ENCODE measurements at places on chromosomes 4 and X. TPM values are rescaled to one million over a fixed set of nuclear protein-coding genes. Genes with fewer than 3 reads are reported as not detected.

DNA sequence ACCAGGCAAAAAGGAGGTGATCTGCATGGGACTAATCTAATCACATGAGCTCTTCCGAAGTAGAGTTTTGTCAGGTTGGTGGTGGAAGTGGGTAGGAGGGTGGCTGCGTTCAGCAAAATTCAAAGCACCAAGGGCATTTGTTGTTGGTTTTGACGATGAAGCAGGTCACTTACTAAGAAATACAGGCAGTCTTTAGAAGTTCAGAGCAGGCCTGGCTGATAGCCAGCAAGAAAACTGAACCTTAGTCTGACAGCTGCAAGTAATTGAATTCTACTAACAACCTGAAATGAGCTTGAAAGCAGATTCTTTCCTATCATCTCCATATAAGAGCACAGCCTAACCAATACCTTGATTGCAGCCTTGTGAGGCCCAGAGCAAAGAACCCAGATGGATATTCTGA lies 505.8 kb downstream of the KLHL13 start:
- no peak for DNase-seq

- no peak for DNase-seq
These were observed 14.5 kb downstream of the SOD3 start for GRCh38 chr4:24809815-24810405.

GRCh38 chrX:151713849-151714248 lies 2.0 kb upstream of the FATE1 start:
- peak; percentile 45 for DNase-seq

Gene DKK2
- total RNA-seq, result not detected

Gene CACNA1F
- not detected for total RNA-seq

- DNase-seq, result no peak
These were observed 539.2 kb downstream of the GALNTL6 start for GRCh38 chr4:172352356-172352755.

Gene BST1
- 3.7 TPM for total RNA-seq

GRCh38 chr4:129080129-129080528 lies 13.2 kb downstream of the SCLT1 start:
- DNase-seq, result no peak

- DNase-seq, result no peak
These were observed 5.5 kb downstream of the ARHGAP36 start for GRCh38 chrX:131063613-131064012.

DNA sequence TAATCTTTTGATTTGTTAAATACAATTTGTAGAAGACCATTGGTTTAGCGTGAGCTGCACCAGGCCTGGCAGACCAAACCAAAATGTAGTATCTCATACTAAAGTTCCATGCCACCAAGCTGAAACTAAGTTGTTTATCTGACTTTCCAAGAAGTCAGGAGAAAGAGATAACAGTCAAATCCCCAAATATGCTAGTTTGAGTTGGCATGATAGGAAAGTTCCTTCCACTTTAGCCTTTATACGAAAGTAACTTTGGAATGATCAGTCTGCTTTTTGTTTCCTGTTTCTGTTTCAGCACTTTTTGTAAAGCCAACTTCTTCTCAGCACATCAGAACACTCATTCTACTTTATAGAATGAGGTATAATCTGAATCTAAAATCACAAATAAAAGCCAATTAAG lies 449.2 kb downstream of the GRXCR1 start:
- DNase-seq, result no peak

- no peak for DNase-seq
These were observed 137.9 kb upstream of the FAM241A start for GRCh38 chr4:112007391-112007790.

GRCh38 chr4:18127030-18127429 lies 105.5 kb upstream of the LCORL start:
- DNase-seq, result no peak

DNA sequence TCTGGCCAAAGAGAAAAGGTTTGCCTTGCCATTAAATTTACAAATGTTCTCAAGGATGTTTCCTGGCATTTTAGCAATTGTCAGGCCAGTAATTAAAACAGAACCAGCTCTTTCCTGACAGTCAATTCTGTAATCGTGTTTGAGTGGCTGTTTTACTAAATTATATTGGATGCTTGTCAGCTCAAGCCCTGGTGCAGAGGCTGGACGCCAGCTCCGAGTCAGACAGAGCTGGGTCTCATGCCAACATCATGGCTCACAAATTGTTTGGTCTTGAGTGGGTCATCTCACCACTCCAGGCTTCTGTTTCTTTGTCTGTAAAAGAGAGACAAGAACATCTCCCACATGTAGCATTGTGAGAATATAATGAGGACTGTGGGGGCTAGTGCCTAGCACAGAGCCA lies 190.3 kb upstream of the PSAPL1 start:
- DNase-seq, result no peak

- DNase-seq, result no peak
These were observed 63.2 kb downstream of the SH3RF1 start for GRCh38 chr4:169207436-169208089.

Gene MAGEC3
- not detected for total RNA-seq

DNA sequence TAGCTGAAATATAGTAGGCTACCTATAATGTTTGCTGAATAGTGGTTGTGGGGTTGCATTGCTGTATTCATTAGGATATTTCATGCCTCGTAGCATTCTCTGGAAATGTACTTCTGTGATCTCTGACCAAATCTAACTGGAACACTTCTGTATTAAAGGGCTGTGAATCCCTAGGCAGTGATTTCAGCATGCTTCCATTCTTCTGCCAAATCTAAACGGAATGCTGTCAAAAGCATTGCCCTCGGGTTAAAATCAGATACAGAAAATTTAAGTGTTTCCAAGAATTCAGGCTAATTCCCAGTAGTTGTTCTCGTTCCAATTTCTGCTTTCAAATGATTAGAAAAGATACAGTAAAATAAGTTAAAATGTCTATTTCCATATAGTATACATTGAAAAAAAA lies 1847.5 kb upstream of the IGFBP7 start:
- DNase-seq, result no peak

Gene UBE2D3
- 137 TPM for total RNA-seq

GRCh38 chr4:125527681-125528080 lies 212.9 kb downstream of the FAT4 start:
- no peak for DNase-seq

Gene UTP14A
- total RNA-seq, result 5.1 TPM

Gene GABRB1
- total RNA-seq, result not detected

DNA sequence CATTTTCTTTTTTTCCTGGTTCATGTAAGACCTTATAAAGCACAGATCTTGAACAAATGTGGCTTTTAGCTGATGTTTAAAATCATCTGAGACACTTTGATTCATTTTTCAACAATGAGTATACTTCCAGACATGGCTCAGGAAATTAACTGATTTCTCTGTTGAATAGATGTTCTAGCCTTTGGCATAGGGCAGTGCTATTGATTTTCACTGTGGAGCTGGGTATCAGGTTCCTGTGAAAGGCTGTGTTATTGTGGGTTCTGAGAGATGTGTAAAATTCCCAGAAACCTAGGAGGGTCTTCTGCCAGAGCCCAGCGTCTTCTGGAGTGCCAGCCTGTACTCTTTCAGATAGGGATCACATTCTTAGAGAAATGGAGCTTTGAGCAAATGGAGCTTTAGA lies 278.9 kb downstream of the EPHA5 start:
- no peak for DNase-seq

DNA sequence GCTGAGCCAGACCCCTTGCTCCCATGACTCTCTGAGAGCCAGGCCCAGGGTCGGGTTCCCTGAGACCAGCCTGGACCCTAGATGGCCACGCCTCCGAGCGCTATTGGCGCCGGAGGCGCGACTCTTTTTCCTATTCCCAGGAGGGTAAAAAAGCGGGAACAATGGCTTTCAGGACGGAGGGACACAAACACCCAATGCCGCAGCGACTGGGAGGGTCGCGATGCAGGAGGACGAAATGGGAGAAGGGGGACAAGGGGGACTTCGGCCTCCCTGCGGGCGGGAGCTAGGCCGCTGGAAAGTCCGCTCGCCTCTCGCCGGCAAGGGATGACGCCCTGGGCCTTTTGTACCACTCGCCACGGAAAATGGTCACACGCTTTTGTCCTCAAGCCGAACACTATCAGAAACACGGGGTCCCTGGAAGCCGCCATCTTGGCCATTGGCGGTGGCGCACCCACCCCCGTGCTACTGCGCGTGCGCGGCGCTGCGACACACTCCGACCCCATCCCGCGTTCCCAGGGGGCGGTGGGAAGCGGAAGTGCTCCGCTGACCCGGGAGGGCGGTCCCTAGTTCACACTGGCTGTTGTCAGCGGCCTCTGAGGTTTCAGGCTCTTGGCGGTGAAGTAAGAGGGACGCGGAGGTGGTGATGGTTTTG lies 98.4 kb downstream of the ZNF674 start:
- peak; percentile 86 for DNase-seq

- DNase-seq, result no peak
These were observed 1.9 kb upstream of the G3BP2 start for GRCh38 chr4:75675004-75675531.

GRCh38 chrX:19630776-19631707 lies 115.7 kb upstream of the MAP3K15 start:
- no peak for DNase-seq

DNA sequence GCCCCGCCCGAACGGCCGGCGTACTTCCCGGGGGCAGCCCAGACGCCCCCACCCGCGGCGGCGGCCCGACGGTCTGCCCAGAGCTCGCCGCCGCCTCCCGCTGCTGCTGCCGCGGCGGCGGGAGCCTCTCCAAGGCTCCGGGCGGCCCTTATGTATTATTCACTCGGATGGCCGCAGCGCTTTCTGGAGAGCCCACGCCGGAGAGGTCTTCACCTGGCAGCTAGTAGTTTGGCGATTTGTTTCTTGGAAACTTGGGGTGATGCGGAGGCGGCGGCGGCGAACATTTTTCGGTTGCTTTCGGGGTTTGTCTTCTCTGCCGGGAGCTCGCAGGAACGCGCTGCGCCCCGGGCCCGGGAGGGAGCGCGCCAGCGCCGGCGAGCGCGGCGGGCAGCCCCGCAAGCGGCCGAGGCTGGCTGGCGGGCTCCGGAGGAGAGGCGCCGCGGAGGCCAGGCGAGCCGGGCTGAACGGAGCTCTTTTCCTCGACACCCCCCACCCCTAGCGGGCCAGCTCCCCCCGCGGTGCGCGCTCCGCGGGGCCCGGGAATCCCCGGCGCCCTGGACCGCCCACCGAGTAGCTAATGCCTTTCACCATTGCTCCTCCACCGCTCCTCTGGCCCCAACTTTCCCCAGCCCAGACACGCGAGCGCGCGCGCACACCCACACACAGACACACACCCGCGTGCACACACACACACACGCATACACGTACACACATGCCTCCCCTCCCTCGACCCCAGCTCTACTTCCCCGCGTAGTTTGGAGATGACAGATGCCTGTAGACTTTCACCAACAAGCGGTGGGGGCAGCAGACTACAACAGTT lies 113.5 kb downstream of the DHX15 start:
- no peak for DNase-seq

- DNase-seq, result no peak
These were observed 1.4 kb downstream of the SMARCA5 start for GRCh38 chr4:143514901-143515300.

GRCh38 chr4:120855307-120856001 lies 67.1 kb downstream of the PRDM5 start:
- DNase-seq, result no peak

Gene NWD2
- not detected for total RNA-seq

- peak; percentile 46 for DNase-seq
These were observed 53.3 kb upstream of the LAS1L start for GRCh38 chrX:65587616-65588526.

GRCh38 chrX:125150231-125150630 lies 169.4 kb upstream of the TEX13C start:
- DNase-seq, result no peak

DNA sequence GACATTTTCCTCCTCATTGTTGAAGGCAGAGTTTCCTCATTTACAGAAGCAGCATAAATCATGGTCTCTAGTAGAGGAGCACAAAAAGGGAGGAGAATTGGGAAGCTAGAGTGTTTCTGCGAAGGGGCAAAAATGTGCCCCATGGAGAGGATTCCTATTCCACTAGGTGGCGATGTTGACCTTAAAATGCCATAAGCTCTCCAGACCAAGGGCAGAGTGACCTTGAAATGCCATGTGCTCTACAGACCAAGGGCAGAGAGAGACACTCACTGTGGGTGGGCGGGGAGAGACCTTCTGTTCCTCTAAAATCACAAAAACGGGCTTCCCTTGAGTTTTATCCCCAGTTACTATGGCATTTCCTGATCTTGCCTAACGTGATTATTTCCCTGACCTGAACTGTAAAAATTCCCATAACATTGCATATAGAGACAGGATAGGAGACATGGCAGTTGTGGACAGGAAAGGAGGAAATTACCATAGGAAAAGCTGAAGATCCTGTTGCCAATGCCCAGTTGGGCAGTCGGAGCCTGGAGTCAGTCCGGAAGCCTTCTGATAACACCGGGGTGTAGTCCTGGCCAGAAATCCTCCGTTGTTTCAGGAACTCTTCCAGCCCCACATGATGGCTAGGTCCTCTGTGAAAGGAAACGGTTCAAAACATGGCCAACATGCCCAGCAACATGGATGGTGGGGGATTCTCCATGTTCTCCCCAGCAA lies 567.7 kb downstream of the MAGEB5 start:
- no peak for DNase-seq
